ENCODE measurements at places on chromosomes 3 and 15.

DNA sequence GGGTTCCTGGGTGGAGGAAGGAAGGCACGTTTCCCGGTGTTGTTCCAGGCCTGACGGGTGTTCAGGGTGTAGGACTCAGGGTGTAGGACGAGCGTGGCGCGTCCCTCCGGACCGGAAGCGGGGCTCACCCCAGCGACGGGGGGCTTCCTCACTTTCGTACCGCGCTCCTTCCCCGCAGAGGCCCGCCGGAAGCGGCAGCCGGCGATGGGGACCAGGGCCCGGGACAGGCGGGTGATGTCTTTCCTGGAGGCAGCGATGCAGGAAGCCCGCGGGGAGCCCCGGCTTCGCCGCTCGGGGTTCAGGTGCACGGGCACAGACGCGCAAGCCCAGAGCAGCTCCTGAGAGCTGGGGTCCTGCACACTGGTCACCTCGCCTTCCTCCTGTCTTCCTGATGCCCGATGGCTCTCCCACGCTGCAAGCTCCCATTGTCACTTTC is 13.4 kb downstream of the FOXL2NB start:
- H3K4me1 ChIP-seq, result peaks cover 11% of the 10 kb centered on the region
- H3K4me3 ChIP-seq, result no peak overlapping the region
- H3K36me3 ChIP-seq, result no peaks in the 10 kb centered on the region
- no peaks in the 10 kb centered on the region for H3K27me3 ChIP-seq

DNA sequence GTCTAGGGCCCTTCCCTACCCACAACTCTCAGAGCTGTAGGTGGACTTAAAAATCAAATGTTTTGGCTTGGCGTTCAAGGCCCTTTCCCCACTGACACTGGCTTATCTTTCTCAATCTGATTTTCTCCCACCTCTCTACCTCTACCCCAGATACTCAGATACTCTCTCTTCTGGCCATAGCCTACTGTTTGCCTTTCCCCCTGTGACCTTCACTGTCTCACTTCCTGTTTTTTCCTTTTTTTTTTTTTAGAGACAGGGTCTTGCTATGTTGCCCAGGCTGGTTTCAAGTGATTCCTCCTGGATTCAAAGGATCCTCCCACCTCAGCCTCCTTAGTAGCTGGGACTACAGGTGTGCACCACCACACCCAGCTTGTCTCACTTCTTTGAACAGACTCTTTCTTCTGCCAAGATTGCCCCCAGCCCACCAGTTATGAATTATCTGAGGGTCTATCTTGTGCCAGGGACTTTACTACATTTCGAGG is 4.6 kb downstream of the CHRNB4 start:
- H3K4me1 ChIP-seq, result no peaks in the 10 kb centered on the region
- H3K27me3 ChIP-seq, result 0 out of 2 replicates have a peak, but pooled peaks cover 4% of the 10 kb centered on the region
- no peaks in the 10 kb centered on the region for H3K36me3 ChIP-seq
- H3K27ac ChIP-seq, result no peak overlapping the region
- no peak overlapping the region for H3K4me3 ChIP-seq

DNA sequence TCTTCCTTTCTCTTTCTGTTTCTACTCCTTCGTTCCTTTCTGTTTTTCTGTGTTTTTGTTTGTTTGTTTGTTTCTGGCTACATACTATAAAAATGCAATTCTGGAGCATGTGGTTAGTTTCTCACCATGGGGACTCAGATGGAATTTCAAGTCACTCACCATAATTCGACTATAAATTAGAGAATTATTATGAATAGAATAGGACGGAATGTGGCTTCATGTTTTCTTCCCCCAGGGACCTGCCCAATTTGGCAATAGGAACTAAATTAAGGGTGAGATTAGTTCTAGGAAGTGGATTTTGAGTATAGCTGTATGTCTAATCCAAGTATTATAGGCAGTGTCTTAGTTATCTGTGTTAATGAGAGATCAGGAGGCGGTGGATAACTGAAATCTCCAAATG is 96.9 kb downstream of the THSD4 start:
- H3K4me1 ChIP-seq, result no peaks in the 10 kb centered on the region
- H3K36me3 ChIP-seq, result peaks cover 10% of the 10 kb centered on the region
- no peak for DNase-seq
- H3K27me3 ChIP-seq, result no peaks in the 10 kb centered on the region

DNA sequence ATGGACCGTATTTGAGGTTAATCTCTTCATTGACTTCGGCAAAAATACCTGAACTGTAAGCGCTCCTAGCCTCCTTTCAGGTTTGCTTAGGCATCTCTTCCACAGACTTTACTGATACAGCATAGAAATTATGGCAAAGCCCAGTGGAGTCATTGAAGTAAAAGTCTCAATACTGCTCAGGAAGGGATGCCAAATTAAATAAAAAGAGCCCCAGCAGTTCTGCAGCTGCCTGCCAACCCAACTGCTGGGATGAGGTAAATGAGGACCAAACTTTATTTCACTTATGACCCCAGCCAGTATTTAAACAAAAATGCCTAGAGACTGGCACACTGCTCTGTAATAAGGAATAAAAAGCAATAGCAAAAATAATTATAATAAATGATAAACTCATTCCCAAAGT is 65.4 kb downstream of the IQCH start:
- no peaks in the 10 kb centered on the region for H3K4me1 ChIP-seq
- no peak overlapping the region for H3K4me3 ChIP-seq
- H3K36me3 ChIP-seq, result no peaks in the 10 kb centered on the region
- DNase-seq, result no peak
